Stimulated activated CD8-positive, alpha-beta memory T cell treated with anti-CD3 and anti-CD28 coated beads, Interleukin-7, amount 100 ng/mL, for 1 hour (primary cell): ENCODE measurements at places on chromosomes 2 and 18.

GRCh38 chr2:179584760-179585159, 276.7 kb downstream of the ZNF385B start:
- no peak for DNase-seq

DNA sequence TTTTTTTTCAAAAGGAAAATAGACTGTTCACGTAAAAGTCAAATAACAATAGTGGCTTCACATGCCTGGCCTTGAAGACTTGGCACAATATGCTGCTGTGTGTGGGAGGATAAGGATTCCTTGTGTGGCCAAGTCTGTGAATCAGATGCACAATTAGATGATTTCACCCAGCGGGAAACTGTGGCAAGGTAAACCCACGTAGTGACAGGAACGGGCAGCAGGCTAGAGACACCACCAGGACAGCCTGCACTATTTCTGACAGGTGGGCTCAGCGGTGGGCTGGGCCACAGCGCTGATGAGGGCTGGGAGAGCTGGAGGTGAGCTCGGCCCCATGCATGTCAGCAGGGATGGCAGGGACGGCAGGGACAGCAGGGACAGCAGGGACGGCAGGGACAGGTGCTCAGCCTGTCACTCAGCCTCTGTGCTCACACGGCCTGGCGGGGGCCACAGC, 21.6 kb downstream of the SNORC start:
- DNase-seq: no peak

GRCh38 chr2:97355887-97356286, 233.8 kb downstream of the ANKRD36B start:
- DNase-seq: no peak

DNA sequence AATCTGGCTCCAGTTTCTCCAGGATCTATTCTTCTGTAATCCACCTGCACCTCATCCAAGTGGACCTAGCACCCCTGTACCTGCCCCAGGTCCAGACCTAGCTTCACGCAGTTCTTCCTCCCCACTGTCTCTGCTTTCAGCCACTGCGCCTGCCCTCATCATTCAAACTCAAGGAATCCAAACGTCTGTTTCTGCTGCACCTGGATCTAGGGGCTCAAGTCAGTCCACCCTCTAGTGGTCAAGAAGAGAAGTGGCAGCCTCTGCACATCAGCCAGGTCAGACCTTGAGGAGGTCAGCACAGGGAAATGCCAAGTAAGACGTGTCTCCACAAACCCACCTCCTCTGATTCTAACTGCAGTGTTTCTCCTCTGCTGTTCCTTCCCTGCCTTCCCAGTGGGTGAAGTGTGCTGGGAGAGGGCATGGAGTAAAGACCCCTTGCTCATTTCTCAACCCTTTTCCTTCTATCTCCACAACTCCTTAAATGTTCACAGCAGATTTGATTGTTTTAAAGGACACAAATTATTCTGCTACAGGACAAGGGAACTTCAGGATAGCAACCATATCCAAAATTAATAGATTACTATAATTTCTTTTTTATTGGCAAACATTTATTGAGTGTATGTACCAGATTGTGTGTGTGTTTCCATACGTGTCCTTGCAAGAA, 8.6 kb upstream of the RNF152 start:
- no peak for DNase-seq

- no peak for DNase-seq
Measured at GRCh38 chr18:79506191-79507075, 110.7 kb downstream of the NFATC1 start.

- DNase-seq: no peak
Measured at GRCh38 chr18:23341383-23341782, 111.7 kb upstream of the RIOK3 start.

DNA sequence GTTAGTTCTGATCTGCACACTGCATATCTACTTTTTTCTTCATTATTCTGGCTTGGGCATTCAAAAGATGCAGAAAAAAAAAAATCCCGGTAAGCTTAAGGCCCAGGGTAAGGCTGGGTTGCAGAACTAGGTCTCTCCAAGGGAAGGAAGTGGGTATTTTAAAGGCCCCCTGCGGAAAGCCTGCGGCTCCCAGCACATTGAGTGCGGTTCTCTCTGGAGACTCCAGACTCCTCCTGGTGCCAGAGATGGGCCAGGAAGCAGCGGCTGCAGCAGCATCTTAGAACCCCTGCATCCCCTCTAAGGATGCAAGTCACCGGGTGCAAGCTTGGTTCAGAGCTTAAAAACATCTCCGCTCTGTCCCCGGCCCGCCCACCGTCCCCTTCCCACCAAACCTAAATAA, 49.5 kb downstream of the TGIF1 start:
- DNase-seq: no peak
